ENCODE measurements at places on chromosomes 16 and 17.

GRCh38 chr17:78105101-78105500 is 23.5 kb downstream of the TMC6 start:
- no peak for DNase-seq

DNA sequence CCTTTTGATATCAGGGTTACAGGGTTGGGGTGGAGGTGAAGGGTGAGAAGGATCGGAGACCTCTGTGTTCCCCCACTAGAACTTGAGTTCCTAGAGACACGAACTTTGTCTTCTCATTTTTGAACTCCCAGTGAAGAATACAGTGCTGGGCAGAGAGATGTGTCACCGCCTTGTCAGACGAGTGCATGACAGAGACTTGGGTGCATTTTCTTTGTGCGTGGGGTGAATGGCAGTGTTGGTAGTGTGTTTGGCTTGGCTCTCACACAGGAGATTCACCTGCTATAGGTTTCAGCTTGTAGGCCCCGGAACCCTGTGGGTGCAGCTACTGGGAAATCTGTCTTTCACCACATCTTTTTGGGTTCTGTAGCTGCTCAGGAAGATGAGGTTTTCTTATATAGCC is 40.0 kb upstream of the CCR7 start:
- no peak for DNase-seq

GRCh38 chr16:75805946-75806345 is 79.7 kb upstream of the CPHXL start:
- no peak for DNase-seq

GRCh38 chr16:66903544-66904427 is 14.9 kb downstream of the CDH16 start:
- no peak for DNase-seq

DNA sequence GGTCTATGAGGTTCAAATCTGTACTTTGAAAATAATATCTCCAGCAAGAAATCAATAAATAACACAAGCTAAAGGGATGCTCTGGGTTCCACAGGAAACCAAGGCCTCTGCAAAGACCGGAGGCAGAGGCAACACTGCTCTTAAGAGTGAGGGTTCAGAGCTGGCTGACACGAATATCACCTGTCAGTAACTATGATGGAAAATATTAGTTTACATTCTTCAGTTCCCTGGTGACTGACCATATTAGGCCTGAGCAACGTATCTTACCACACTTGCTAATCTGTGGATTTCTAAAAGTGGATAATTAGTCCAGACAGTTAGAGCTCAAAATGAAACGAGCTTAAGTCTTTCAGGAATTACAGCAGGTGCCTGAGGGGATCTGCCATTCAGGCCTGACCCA is 459.3 kb downstream of the HS3ST3B1 start:
- DNase-seq: no peak

GRCh38 chr16:75319513-75320411 is 68.3 kb upstream of the BCAR1 start:
- peak; percentile 90 for DNase-seq

DNA sequence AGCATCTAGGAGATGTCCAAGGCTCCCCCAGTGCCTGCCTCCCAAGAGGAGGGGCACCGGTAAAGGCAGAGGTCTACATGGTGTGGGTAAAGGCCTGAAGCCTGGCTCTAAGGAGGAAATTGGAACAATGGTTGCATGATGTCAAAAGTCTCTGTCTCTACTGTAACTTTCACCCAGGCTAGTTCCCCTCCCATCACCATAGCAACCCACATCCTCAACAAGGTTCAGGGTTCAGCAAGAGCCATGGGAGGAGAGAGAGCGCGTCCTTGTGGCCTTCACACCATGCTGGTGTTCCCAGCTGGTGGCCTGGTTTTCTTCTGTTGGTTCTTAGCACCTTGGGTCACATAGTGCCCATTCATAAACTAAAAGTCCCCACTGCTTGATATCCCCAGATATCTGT is 196.7 kb upstream of the CDH5 start:
- no peak for DNase-seq

- peak; percentile 20 for DNase-seq
Observed at GRCh38 chr17:77555741-77556291, 402.7 kb upstream of the TNRC6C start.

GRCh38 chr17:67443931-67444595 is 67.0 kb downstream of the PITPNC1 start:
- peak; percentile 57 for DNase-seq

DNA sequence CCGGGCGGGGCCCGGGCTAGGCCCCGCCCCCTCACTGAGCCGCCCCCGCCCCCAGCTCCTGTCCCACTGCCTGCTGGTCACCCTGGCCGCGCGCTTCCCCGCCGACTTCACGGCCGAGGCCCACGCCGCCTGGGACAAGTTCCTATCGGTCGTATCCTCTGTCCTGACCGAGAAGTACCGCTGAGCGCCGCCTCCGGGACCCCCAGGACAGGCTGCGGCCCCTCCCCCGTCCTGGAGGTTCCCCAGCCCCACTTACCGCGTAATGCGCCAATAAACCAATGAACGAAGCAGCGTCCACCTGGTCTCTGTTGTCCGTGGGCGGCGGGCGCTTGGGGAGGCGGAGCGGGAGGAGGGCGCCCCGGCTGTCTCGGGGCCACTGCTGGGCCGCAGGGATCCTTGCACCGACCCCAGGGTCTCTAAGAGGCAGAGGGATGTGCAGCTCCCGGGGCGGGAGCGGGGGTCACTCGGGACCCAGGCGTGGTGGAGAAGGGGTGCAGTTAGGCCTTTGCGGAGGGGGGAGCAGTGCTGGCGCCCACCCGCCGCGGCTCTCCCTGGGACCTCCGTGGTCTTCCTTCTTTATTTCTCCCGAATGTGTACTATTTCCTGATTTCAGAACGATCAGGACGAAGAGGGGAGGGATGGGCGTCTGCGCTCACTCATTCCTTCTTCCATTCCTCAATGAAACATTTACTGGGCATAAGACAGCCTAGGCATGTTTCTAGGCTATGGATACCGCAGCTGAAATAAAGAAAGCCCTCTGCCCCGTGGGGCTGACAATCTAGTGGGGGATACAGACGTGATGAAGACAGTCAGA is 2.0 kb downstream of the HBZ start:
- peak; percentile 30 for DNase-seq

- DNase-seq: no peak
Observed at GRCh38 chr17:33218698-33219601, 74.1 kb downstream of the ASIC2 start.

GRCh38 chr16:58970775-58971174 is 236.7 kb upstream of the GOT2 start:
- DNase-seq: peak; percentile 4

GRCh38 chr16:27199736-27200135 is 3.6 kb upstream of the KDM8 start:
- DNase-seq: no peak

DNA sequence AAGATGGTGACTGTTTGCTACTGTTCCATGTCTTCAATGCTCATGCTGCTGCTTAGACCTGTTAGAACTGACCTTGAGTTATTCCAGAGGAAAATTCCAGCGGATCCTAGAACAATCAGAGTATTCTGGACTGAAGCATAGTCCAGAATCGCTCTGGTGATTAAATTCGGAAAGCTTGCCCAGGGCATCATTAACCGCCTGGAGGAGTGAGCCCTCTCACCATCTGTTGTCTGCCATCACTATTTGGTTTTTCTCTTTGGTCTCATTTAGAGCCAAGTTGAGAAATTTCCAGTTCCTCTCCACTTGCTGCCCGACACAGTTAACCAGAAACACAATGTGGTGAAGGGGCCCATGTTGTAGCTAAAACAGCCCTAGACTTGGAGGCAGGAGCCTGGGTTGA is 104.1 kb downstream of the BMERB1 start:
- DNase-seq: no peak

- DNase-seq: no peak
Observed at GRCh38 chr16:27822996-27823395, 240.5 kb downstream of the GSG1L start.

GRCh38 chr17:36598951-36599401 is 2.4 kb upstream of the MRM1 start:
- no peak for DNase-seq

DNA sequence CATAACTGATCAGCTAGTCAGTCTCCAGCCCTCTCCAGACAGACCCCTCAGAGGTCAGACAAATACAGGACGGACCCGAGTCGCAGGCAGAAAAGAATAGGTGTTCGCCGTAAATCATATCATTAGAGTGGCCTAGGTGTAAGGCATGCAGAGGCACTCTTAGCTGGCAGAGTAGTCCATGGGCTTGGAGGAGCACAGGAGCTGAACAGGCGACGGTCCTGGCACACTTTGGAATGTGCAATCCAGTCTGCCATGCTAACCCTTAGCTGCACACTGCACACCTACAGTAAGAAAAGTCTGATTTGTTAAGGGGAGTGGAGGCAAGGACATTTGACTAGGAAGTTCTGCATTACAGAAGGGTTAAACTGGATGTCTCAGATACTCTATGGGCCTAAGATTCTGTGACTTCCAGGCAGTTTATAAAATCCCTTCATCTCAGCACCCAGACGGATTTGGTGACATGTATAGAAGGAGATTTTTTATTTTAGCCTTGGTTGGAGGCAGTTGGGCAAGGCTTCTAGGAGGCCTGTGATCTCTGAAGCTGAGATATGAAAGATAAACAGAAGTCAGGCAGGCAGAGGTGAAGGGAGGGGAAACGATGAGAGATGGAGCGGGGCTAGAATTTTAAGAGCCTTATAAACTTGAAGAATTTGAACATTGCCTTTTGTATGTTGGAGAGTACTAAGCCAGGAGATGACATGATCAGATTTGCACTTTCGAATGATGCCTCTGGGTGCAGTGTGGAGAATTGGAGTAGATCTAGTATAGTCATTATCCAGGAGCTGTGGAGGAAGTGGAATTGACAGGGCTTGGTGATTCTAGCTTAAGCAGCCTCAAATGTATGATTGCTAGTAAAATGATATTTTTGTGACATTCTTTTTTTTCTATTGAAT is 34.6 kb upstream of the SLC5A11 start:
- DNase-seq: no peak

DNA sequence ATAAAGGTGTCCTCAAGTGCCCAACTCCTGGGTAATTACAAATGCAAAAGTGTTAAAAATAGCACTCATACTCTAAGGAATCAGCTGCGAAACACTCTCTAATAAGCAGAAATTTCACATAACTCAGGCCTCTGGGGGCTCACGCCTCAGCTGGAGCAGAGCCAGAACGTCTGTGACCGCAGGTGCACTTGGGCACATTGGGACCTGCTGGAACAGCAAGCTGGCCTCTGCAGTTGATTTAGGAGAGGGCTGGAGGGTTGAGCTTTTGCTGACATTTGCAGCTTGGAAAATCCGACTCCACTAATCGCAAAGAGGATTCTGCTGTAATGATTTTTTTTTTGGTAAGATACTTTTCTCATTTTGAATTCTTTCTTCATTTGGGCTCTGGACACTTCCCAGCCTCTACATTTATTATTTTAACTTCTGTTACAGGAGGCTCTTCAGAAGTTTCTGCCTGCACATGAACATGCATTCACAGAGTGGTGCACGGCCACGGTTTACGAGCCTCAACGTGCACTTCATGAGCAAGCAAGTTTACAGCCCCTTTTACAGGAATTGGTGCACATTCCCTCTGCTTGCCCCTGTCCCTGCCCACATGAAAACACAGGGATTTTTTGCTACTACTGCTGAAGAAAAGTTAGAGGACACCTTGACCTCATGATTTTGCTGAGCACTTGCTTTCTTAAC is 4.1 kb upstream of the SNTB2 start:
- no peak for DNase-seq

GRCh38 chr17:11130367-11130766 is 110.6 kb upstream of the SHISA6 start:
- DNase-seq: no peak

DNA sequence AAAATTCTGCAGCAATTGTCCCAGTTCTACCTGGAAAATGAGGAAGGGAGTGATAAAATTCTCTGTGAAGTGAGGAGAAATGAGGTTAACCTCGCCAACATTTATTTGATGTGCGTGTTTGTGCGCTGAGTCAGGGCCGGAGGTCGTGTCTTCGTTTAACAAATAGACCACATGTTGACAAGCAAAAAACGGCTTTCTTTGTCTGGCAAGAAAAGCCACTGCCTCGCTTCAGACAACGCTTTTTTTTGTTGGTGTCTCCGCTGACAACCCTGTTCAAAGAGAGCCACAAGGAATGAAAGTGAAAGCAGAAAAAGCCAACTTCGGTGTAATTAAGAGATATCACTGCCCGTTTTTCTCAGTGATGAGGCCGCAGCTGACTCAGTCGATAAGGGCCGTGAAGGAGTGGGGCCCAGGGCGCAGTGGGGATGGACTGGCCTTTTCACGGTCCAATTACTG is 510.6 kb downstream of the CDH13 start:
- peak; percentile 80 for DNase-seq

DNA sequence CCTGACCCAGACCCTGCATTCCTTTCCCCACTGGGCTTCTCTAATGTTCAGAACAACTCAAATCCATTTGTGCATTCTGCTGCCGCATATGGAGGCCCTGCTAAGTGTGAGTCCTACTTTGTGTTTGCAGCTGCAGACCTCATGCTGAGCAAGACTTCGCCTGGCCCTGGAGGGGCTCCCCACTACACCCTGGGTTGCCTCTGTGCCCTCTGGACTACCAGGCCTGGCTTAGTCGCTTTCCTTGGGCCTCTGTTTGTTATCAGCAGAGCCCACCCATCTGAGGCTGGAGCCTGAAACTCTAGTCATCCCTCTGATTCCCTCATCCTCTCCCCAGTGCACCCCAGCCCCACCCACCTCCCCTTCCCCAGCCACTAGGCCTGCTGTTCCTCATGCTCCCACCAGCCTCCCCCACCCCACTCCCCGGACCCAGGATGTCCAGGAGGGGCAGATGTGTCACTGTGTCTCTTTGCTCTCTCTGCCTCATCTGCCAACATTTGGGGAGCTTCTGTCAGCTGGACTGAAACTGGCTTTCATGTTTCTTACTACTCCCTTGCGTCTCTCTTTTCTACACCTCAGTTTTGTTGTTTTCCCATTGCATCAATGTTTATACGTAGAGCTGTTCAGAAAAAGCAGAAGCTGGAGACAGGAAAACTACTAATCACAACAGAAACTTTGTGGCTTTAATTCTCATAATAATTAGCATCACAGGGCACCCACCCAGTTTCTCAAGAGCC is 17.9 kb upstream of the CD300E start:
- no peak for DNase-seq

- no peak for DNase-seq
Observed at GRCh38 chr16:26316683-26317464, 625.1 kb downstream of the HS3ST4 start.

DNA sequence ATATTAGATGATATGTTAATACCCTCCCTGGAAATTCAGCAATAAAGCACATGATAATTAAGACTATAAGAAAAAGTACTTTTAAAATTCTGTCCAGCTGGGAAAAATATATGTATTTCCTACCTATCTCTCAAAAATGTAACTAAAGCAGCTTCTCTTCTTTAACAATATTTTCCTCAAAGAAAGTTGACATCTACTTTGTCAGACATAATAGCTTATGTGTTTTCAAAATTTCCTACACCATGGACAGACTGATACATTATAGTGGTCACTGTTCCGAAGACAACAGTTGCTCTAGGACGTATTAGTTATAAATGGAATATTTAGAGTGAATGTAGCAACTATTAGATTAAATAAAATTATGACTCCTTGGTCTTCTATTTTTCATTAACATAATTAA is 131.4 kb upstream of the NACA2 start:
- DNase-seq: no peak

DNA sequence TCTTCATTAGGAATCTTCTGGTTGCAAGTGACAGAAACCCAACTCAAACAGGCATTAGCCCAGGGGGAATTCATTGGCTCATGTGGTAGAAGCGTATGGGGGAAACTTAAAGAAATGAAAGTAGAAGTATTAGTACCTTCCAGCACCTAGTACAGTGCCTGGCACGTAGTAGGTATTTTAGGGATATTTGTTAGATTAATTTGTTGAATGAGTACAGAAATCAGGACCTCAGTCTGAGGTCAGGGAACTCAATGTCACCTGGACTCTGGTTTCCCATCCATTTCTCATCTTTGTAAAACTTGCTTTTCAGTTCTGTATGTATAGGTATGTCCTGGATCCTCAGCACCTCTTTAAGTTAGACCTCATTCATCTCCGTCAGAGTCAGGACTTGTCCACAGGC is 32.5 kb downstream of the TMC5 start:
- no peak for DNase-seq

Data from fibroblast of pulmonary artery (primary cell).